HL-60 (cell line): ENCODE measurements at places on chromosomes 4 and X.

GRCh38 chr4:99857307-99857706, 36.9 kb downstream of the LAMTOR3 start:
- DNase-seq: peak; percentile 44

GRCh38 chrX:112513154-112513553, 166.6 kb downstream of the LHFPL1 start:
- DNase-seq: no peak

DNA sequence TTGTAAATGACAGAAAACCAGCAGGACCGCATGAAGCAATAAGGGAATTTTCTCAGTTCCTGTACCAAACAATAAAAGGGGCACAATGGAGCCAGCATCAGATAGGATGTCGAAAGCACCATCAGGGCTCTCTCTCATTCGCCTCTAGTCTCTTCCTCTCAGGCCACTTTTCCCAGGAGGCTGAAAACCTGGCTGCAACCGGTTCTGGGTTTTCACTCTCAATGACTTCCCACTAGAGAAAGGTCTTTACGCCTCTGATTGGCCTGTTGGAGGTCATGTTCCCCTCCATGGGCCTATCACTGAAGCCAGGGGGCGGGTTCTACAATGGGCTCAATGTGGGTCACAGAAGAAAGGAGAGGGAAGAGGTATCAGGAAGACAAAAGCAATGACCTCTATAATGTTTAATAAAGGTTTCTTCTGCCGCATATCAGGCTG, 29.3 kb downstream of the ZNF827 start:
- no peak for DNase-seq

- no peak for DNase-seq
Observed at GRCh38 chr4:176137631-176138030, 57.8 kb downstream of the SPATA4 start.

DNA sequence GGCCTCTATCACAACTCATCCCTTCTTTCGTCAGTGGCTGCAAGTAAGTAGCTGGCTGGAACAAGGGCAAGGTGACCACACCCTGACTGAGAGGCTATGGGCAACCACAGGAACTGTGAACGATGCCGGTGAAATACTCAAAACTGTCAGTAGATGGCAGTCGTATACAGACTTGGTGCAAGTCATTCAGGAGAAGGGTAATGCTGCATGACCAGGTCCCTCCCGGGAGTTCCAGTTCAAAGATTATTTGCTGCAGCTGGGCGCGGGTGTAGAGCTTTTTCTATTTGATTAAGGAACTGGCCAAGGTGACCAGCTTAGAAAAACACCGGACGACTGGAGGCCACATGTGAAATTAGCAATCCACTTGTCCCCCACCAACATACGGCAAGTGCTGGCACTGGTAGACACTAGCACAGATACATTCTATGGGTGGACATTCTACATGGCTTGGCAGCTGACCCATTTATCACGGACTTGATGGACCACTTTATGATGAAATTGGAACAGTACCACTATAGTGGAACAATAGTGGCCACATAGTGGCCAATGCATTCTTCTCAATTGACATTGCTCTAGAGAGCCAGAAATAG, 726.6 kb downstream of the TRAM1L1 start:
- DNase-seq: peak; percentile 63

DNA sequence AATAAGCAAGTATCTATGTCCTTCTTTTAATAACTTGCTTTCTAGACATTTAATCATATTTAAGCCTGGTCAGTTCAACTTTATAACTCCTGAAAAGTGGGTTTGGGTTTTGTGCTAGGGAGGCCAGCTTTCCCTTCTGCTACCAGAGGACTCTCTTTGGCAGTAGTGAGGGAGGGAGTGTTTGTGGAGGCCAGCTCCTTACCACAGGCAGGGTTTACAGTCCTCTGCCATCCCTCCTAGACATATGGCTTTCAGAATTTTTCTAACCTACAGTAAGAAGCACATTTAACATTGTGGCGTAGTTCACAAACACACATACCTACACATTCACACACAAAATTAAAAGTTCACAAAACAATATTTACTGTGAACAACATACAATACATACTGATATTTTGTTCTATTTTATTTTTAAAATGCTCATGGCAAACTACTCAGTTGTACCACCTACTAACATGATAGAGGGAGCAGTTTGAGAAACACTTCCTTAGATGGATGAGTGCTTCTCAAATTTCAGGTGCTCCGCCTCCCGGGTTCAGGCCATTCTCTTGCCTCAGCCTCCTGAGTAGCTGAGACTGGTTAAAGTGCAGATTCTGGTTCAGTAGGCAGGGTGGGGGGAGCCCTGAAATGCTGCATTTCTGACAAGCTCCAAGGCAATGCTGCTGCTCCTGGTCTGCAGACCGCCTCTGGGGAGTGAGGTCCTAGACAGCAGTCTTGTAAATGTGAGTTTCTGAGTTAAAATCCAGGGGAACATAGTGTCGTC, 86.7 kb downstream of the PTTG2 start:
- DNase-seq: no peak

- DNase-seq: no peak
Observed at GRCh38 chr4:87433342-87433741, 11.0 kb downstream of the NUDT9 start.

- no peak for DNase-seq
Observed at GRCh38 chrX:11304829-11305228, 11.6 kb downstream of the AMELX start.

DNA sequence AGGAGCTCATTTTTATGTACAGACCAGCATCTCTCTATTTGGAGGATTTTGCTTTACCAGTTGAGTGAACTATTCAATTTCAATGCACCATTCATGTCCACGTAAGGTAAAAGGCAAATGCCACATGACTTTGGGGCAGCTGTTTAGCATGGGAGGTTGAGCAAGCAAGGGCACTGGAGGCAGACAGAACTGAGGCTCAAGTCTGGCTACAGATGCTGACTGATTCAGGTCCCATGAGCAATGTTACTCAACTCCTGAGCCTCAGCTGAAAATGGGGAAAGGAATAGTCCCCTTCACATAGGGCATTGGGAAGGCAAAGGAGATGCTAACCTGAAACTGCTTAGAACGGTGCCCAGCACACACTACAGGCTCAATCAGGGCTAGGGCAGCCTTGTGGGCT, 93.0 kb upstream of the MTM1 start:
- DNase-seq: no peak

- DNase-seq: no peak
Observed at GRCh38 chrX:70445951-70446350, 1.3 kb downstream of the DLG3 start.

DNA sequence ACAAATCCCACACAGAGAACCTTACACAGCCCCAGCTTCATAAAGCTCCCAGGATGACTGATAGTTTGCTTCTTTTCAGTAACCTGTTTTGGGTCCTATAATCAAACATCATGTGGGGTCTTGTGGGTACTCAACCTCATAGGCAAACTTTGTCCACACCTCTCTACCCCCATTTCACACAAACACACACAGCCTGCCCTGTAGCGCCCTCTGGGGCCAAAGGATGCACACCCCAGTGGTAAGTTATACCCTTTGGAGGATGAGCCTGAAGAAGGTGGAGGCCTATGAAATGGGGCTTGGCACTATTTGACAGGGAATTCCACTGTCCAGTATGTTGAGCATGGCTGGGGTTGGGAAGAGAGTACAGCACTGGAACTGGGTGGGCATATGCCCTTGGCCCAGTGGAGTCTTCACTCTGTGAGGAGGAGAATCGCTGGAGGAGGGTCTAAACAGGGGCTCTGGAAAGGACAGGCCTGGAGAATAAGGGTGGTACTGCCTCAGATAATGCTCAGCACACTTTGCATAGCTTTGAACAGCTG, 30.5 kb upstream of the COL25A1 start:
- no peak for DNase-seq

GRCh38 chr4:148023512-148024181, 291.8 kb downstream of the ARHGAP10 start:
- DNase-seq: no peak

GRCh38 chrX:54564936-54565335, 34.9 kb downstream of the GNL3L start:
- no peak for DNase-seq

- no peak for DNase-seq
Observed at GRCh38 chr4:39685990-39686389, 11.9 kb upstream of the UBE2K start.

GRCh38 chrX:99301990-99302389, 1108.1 kb downstream of the PCDH19 start:
- DNase-seq: no peak

DNA sequence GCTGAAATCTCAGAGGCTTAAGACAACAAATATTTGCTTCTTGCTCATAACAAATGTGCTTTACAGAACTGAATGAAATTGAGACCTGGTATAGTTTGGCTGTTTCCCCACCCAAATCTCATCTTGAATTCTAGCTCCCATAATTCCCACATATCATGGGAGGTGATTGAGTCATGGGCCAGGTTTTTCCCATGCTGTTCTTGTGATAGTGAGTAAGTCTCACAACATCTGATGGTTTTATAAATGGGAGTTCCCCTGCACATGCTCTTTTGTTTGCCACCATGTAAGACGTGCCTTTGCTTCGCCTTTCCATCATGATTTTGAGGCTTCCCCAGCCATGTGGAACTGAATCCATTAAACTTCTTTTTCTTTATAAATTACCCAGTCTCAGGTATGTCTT, 221.1 kb upstream of the DIPK2B start:
- DNase-seq: no peak

GRCh38 chr4:182845618-182846017, 71.6 kb downstream of the DCTD start:
- no peak for DNase-seq

- no peak for DNase-seq
Observed at GRCh38 chr4:3010998-3011397, 47.6 kb downstream of the GRK4 start.

DNA sequence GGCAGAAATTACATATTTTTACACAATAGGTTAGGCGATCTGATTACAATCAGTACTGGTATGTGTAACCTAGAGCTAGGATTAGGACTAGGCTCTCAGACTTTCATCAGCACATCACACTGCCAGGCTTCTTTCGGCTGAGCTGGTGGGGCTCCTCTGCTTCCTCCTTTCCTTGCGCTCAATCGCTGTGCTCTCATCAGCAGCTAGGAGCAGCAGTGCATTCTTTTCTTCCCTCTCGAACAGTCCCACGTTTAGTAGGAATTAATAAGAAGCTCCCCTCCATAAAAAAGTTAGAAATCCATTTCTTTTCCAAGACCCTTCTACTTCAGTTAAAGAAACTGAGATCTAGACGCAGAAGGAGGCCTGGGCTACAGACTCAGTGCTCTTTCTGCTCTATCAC, 350.4 kb downstream of the SPRY1 start:
- DNase-seq: peak; percentile 61

- DNase-seq: no peak
Observed at GRCh38 chrX:19875050-19875431, 12.4 kb downstream of the SH3KBP1 start.

DNA sequence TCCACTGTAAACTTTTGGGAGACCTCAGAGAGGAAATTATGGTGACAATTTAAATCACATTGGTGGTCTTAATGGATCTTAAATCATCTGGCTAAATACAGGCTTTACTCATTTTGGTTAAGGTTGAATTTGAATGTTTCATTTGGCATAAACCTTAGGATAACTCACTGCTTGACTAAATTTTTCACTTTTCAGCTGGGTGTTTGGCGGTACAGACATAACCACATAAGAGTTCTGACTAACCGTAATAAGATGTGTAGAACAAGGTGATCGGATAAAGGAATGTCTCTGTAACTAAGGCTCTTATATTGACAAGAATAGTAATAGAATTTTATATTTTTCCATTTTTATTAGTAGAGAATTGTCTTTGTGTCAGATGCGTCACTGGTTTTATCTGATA, 281.0 kb downstream of the BMPR1B start:
- no peak for DNase-seq

DNA sequence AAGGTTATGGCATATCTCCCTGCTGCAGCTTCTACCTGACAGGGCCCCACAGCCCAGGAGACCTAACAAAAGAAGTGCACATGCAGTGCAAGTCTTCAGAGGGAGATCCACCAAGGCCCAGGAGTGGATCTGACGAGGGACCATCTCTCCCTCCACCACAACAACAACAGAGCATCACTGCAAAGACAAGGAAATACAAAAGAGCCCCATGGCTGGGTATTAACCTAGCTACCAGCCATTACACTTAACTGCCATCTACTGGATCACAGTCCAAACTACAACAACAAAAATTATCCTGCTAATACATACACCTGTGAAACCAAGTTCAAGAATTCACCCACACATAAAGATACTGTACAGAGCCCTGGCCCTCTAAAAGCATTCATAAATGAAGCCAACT, 280.2 kb upstream of the SLC7A11 start:
- DNase-seq: peak; percentile 29

GRCh38 chr4:1980561-1981041, 28.2 kb downstream of the NELFA start:
- no peak for DNase-seq

- no peak for DNase-seq
Observed at GRCh38 chr4:151315212-151315886, 10.1 kb downstream of the SH3D19 start.

GRCh38 chrX:11464380-11464779, 171.2 kb downstream of the AMELX start:
- DNase-seq: no peak

GRCh38 chr4:172986114-172986513, 182.5 kb upstream of the GALNT7 start:
- DNase-seq: no peak

GRCh38 chrX:68842781-68843581, 14.2 kb downstream of the EFNB1 start:
- DNase-seq: peak; percentile 84

DNA sequence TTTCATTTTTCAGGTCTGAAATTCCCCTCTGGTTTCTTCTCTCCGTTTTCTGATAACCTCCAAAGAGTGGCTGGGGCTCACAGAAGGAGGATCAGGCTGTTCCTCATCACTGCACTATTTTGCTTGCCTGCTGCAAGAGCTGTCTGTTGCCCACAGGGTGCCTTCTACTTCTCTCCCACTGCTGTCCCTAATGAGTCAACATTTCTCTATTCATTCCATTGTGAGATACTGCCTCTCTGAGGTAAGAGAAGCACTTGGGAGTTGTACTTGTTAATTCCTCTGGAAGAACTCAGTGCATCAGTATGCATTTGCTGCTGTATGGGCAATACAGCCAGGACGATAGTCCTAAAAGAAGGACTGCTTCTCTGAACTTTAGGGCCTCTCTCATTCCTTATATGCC, 34.8 kb downstream of the CT47B1 start:
- no peak for DNase-seq

DNA sequence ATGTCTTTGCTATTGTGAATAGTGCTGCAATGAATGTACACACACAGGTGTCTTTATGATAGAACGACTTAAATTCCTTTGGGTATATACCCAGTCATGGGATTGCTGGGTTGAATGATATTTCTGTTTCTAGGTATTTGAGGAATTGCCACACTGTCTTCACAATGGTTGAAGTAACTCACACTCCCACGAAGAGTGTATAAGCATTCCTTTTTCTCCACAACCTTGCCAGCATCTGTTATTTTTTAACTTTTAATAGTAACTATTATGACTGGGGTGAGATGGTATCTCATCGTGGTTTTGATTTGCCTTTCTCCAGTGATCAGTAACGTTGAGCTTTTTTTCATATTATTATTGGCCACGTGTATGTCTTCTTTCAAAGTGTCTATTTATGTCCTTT, 17.6 kb upstream of the DCUN1D4 start:
- no peak for DNase-seq
